Sciatic nerve (tissue), 2 donors: ENCODE measurements at places on chromosomes 13 and 19. TPM values are rescaled to one million over a fixed set of nuclear protein-coding genes. Genes with fewer than 3 reads are reported as not detected.
A peak's percentile ranks its signal among the peaks of the same experiment; 100 is the strongest.

Gene NBEA
- 16.3 TPM for total RNA-seq

- no peak for DNase-seq
These were observed 10.7 kb upstream of the CRTC1 start for GRCh38 chr19:18672606-18673337.

DNA sequence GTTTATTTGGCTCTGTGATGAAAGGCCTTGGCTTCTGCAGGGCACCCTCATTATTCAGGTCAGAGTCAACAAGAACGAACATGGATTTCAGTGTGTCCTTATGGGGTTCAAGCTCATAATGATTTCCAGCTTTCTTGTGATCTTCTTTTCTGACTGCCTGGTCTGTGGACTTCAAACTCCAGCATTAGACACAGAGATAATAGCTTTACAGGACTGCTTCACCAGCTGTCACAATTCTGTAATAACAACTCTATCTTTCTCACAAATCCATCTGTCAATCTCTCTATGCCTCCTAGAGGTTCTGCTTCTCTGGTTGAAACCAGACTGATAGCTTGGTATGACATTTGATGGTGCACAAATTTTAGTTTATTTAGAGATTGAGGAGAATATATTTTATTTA lies 13.1 kb upstream of the SLITRK6 start:
- no peak for DNase-seq

Gene NKPD1
- not detected for total RNA-seq

DNA sequence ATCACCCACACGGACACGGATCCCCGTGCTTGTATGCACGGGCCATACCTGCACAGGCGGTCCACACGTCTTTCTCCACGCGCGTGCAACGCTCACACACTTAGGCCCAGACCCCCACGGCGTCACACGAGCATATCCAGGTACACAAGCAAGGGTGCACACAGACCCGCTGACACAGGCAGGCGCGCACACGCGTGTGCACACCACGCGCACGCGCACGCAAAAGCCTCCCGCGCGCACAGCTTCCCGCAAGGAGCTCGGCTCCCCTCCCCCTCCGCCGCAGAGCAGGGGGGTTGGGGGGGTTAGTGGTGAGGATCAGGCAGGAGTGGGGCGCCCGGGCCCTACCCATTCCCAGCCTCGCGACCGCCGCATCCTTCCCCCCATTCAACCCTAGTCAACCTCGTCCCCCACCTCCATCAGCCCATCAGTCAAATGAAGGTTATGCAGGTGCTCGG lies 407 bp downstream of the RAB3A start:
- DNase-seq, result peak; percentile 85

DNA sequence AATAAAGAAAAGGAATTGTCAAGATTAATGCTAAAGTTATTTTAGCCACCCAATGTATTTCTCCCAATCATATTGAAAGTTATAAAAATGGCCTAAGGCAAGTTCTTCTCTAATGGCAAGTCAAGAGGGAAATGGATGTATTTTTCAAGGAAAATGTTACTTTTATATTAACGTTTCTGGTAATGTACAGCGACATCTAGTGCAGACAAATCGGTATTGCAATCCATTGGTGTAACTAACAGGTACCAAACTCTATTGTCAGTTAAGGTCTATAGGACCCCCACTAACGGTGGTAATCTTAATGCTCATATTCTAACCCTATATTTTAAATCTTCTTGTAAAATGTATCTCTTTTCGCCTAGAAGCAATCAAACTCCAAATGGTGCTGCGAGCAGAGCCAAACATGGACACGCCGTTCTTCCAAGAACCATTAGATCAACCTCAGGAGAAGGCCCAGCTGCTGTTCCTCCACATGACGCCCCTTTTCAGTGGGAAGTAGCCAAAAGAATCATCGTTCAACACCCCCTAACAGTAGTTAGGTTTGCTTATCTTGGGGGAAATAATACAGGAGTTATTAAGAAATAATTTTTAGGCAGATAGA lies 98.5 kb upstream of the PABPC3 start:
- no peak for DNase-seq

DNA sequence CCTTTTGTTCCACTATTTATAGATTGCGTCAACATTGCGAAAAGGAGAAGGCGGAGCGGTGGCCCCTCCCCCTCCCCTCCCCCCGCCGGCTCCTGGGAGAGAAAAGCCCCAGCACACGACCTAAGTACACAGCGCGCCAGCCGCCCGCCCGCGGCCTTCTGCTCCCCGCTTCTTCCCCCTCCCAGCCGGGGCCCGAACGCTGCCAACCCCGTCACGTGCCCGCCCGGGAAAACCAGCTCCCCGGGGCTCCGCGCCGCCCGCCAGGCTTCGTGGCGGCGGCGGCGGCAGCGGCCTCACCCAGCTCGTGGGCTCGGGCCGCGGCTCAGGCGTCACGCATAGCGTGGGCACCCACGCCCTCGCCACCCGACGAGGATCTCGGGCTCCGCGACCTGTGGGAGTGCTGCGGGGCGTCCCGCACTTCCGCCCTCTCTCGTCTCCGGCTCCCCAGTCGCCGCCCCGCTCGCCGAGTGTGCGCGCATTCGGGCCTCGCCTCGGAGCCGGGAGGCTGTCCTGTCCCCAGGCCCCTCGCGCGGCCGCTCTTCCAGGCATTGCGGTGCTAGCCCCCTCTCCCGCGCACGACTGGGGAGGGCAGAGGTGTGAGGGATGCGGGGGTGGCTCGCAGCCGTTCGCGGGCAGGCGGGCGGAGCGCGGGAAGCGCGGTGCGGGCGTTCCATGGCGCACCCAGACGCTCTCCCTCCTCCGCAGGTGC lies 110.5 kb downstream of the KCNRG start:
- peak; percentile 98 for DNase-seq

- DNase-seq, result peak; percentile 78
These were observed at the start of gene GSX1 for GRCh38 chr13:27792393-27793218. TSS of gene GSX1 (plus strand) at chr13:27792483. CDS start at chr13:27792691, 208 bp downstream.

DNA sequence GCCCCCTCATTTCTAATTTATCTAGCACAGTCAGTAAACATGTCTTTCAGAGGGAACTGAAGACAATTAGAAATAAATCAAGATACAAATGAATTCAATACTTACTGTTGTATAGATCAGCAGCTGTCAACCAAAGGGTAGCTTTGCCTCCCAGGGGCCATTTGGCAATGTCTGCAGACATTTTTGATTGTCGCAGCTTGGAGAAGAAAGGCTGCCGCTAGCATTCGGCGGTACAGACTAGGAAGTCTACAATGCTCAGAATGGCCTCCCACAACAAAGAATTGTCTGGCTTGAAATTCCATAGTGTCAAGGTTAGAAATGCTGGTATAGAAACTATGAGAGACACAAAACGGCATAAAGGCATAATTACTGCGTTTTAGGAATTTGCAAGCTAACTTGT lies 91.6 kb downstream of the RGCC start:
- no peak for DNase-seq

- DNase-seq, result peak; percentile 82
These were observed 588 bp upstream of the DPY19L3 start for GRCh38 chr19:32404933-32405430.

DNA sequence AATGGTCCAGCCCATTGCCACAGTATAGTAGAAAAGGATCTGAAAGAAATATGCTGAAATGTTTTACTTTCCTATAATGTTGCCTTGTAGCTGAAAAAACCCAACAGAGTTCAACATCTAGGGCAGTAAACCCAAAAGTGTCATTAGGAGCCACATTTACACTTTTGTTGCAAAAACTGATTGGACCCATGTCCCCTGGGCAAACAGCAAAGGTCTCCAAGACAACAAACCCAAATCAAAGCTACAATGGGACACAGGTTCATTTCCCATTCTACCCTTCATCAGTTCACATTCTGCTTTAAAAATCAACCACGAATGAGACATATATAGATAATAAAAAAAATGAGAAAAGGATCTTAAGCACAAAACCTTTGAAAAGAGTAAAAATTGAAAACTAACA lies 744.8 kb downstream of the PCDH17 start:
- no peak for DNase-seq

Gene TDRD12
- total RNA-seq, result 0.40 TPM

DNA sequence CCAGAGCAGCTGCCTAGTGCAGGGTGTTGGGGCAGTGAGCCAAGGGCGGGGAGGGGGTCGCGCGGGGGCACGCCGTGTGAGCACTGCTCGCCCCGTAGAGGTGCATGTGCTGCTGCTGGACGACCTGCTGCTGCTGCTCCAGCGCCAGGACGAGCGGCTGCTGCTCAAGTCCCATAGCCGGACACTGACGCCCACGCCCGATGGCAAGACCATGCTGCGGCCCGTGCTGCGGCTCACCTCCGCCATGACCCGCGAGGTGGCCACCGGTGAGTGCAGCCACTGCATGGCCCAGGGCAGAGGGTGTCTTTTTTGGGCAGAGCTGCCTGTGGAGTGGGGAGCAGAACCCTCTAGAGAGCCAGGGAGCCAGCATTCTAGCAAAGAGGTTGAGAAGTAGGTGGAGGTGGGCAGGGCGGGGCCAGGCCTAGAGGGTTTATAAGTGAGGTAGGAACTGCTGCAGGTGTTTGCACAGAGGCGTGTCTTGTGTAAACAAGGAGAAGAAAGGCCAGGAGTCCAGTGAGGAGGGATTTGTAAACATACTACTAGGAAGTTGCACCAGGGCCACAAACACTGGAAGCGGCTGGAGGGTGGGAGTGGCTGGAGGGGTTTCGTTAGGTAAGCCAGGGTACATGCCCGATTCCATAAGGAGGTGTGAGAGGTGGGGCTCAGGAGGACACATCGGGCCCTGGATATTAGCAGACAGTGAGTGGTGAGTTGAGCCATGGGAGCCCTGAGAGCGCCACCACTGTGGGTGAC lies 21.3 kb downstream of the ARHGEF1 start:
- no peak for DNase-seq

GRCh38 chr19:14114854-14115253 lies 2.7 kb downstream of the PRKACA start:
- DNase-seq, result no peak

Gene MAST1
- 0.31 TPM for total RNA-seq

- peak; percentile 95 for DNase-seq
These were observed 4.2 kb upstream of the RPL18A start for GRCh38 chr19:17855280-17856152.

Gene NLRP11
- total RNA-seq, result not detected

Gene ERICH6B
- not detected for total RNA-seq

DNA sequence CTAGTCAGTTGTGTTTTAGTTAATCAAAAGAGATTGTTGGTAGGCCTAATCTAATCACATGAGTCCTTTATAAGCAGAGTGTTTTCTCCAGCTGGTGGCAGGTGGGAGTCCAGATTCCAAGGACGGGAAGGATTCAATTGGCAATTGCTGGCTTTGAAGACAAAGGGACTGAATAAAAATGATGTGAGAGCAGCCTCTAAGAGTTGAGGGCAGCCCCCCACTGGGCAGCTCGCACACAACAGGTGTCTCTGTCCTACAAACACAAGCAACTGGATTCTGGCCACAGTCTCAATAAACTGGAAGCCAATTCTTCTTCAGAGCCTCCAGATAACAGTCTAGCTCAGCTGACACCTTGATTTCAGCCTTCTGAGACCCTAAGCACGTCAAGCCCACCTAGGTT lies 915.2 kb downstream of the PCDH9 start:
- DNase-seq, result no peak

GRCh38 chr19:13117176-13117771 lies 734 bp upstream of the TRMT1 start:
- no peak for DNase-seq

DNA sequence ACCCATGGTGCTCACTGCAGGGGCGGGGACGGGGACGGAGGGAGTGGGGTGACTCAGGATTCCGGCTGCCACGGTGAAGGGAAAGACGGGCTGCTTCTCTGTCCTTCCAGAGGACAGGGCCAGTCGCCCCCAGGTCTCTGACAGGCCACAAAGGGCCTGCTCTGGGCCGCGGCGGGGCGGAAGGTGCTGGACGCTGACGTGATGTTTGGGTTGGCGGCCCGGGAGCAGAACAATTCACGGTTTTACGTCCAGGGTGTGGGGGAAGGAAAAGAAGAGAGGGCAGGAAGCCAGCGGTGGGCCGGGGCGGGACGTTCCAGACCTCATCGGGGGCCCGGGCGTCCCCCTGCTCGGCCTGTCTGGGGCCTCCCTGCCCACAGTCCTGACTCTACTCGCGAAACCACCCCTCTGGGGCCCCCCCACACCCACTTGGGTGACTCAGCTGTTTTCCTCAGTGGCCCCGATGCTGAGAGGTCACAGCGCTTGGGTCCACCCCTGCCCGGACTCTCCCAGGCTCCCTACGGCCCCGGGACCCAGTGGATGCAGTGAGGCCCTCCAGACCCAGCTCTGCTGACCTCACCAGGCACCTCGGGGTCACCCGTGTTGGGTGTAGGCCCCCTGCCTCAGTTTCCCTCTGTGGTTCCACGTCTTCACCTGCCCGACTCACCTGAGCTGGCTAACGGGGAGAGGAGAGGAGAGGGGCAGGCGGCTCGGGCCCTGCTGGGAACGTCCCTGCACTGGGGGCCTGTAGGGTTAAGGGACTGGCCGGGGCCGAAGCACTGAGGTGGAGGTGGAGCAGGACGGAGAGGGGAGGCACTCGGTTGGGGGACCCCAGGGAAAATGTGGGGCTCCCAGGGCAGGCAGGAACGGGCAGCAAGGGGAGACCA lies 29.2 kb downstream of the PIP5K1C start:
- peak; percentile 88 for DNase-seq

DNA sequence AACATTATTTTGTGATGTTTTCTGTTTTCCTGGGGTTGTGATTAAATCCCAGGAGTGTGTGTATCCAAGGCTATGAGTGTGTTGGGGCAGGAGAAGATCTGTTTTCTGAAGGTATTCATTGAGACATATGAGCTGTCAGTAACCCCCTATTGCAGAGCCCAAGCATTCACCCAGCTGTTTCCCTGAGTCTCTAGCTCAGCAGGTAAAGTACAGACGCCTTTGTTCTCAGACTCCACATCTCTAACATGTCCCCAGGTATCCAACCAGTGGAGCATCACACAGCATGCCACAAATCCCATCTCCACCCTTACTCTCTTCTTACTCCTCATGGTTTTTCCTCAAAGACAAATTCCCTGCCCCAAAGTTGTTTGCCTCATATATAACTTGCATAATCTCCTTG lies 213.6 kb downstream of the PCDH20 start:
- no peak for DNase-seq

- no peak for DNase-seq
These were observed 5.5 kb upstream of the RNF113B start for GRCh38 chr13:98182589-98182988.

DNA sequence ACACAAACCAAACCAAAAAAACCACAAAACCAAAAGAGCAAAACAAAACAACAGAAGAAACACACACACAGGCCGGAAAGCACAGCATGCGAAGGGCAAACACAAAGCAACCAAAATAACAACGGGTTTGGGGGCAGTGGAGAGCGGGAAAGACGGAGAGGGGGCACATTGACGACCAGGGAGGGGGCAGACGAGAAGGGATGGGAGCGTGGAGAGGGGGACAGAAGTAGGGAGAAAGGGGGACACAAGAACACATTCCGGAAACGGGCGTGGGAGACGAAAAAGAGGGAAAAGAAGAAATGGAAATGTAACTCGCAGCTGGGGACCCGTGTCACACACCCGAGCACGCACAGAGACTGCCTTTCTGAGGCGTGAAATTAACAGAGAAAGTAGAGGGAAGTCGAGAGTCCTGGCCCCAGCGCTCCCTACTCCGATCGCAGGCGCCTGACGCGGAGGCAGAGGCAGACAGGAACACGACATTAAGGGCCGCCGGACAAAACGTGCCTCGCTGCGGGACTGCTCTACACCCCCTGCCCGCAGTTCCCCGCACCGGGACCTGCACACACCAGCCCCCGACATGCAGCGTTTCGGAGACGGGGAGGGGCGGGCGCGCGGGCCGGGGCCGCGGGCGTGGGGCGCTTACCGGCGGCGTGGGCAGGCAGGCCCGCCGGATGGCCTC lies 652 bp downstream of the POU4F1 start:
- no peak for DNase-seq
